ENCODE measurements at places on chromosomes 2 and 18.

DNA sequence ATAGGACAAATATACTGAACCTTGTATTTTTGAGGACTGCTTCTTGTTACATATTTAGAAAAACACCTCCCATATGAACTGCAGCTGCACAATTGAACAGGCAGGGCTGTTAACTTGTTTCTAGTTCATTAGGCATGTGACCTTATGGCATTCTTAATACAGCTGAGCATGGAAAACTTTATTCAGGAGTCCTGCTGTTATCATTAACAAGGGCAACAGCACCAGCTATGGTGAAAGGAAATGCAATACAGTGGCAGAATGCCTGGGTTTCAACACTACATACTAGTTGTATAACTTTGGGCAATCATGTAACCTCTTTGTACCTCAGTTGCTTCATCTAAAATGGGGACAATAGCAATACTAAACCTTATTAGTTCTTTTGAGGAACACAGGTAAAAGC, 71.8 kb downstream of the GDF7 start:
- no peak for DNase-seq

- no peak for DNase-seq
Observed at GRCh38 chr2:223736488-223736887, 100.9 kb downstream of the AP1S3 start.

GRCh38 chr18:845152-845819, 33.2 kb upstream of the YES1 start:
- peak; percentile 73 for DNase-seq

DNA sequence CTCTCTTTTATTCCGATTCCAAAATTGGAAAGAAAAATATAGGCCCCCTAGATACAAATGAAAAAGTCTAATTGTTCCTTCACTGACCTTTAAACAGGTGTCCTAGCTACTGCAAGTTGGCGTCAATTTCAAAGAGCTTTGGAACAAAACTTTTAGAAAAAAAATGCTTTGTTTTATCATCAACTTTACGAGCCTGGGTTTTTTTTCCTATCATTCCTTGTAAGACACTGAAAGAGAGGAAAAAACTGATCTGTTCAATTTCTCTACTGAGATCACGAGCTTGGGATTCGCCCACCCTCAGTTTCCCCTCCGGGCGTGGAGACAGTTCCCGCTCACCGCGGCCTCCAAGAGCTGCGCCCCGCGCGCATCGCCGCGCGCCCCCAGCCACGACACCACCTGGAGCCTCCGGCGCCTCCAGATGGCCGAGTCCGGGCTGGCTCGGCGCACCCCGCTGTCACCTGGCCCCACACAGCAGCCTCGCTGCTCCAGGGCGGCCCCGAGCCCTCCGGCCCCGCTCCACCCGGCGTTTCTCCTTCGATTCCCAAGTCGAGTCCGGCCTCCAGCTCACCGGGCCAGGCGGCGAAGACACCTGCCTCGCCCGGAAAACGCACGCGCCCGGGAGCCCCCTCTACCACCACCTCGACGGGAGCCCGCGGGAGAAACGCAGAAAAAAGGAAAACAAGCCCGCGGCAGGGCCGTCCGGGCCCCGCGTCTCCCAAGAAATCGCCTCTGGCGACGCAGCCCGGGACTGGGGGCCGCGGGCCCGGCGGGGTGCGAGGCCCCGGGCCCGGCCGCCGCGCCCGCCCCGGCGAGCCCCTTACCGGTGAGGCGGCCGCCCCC, 656 bp downstream of the TBC1D8 start:
- DNase-seq, result peak; percentile 40

GRCh38 chr2:31909661-31910060, 101.1 kb downstream of the MEMO1 start:
- no peak for DNase-seq

DNA sequence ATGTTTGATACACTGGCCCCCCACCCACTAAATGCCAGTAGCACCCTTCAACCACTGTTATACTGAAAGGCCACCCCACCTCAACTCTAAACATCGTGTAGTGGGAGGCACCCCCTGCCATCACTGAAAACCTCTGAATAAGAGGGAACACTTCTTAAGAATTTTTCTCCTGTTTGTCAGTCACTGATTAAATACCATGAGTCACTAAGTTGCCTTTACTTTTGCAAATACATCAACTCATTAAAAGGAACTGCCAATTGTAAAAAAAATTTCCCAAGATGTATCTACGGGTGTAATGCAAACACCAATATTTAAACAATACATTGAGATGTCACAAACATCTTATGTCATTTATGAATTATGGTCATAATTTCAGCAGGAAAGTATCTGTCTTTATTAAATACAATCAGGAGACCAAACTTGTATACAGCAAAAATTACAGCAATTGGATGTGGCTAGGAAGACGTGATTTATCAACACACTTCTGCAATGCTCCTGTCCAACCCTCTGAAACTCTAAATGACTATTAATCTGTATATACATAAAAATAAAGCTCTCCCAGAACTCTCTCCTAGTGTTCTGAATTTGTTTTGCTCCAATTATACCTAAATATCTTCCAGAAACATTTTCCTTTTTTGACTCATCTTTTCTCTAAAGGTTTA, 144.1 kb upstream of the STK17B start:
- DNase-seq, result peak; percentile 82

DNA sequence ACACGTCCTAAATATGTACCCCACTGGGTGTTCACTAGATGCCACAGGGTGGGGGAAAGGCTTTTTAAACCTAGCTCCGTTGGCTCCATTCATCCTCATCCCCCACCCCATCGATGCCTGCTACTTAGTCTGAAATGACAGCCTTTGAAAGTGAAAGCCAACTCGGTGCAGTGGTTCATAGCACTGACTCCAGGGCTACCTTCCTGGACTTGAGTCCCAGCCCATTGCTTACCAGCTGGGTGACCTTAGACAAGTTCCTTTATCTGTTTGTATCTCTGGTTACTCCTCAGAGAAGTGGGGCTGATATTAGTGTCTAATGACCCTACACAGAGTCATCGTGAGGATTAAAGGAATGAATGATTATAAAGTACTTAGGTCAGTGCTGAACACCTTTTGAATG, 24.4 kb downstream of the EHD3 start:
- DNase-seq, result no peak

DNA sequence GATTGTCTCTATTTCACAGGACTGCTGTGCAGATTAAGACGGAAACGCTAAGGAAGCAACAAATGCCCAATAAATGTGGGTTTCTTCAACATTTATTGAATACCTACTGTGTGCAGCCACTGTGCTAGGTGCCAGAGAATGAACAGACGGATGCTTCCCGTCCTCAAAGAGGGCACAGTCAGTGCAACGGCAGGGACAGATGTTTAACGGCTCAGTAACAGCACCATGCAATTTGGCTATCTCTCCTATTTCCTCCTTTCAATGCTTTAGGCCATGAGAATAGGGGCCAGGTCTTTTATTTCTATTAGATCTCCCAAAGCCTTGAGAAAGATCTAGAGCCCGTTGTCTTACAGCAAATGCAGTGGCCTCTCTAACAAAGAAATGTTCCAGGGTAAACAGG, 7.2 kb downstream of the EDAR start:
- DNase-seq, result no peak

GRCh38 chr2:231393149-231394131, 2.1 kb upstream of the B3GNT7 start:
- DNase-seq, result no peak

GRCh38 chr2:33051586-33052360, 105.0 kb downstream of the LTBP1 start:
- DNase-seq, result peak; percentile 85

DNA sequence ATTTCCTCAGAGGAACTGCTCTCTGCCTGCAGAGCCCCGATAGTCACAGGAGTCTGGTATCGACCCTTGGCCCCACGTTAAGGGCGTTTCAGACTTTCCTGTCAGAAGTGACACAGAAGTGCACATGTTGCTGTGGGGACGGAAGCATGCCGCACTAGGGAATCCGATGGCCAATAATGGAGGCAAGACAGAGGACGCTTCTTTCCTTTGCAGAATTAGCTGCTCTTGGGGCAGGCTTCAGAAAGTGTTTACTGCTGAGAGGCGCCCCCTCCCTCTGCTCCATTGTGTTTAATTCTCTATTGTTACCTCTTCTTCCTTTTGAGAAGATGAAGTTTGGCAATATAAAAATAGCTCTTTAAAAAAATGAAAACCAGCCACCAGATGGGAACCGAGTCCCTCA, 118.6 kb upstream of the EML6 start:
- DNase-seq, result no peak

- DNase-seq, result no peak
Observed at GRCh38 chr18:24930478-24930877, 421.5 kb downstream of the ZNF521 start.

GRCh38 chr2:105782123-105782522, 37.4 kb downstream of the NCK2 start:
- DNase-seq, result no peak

DNA sequence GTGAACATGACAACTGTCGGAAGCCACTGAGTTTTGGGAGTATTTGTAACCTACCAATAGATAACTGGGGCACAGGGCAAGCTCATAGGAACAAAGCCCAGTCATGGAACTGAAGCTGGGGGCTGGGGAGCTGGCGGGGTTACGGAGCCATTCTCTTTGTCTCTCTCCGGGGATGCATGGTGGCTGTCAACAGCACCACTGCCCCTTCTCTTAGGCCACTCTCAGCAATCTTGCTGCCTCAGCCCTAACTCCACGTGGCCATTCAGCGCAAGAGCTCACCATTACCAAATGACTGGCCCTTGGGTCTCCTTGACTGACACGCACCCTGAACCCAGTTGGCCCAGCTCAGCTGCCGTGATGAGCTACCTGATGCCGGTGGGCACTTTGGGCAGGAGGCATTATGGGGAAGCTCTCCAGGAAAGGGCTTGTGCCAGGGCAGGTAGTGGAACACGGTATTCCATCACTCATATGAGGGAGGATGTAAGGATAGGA, 33.6 kb upstream of the ODC1 start:
- no peak for DNase-seq

- DNase-seq, result no peak
Observed at GRCh38 chr2:62723253-62723652, 17.7 kb downstream of the EHBP1 start.

DNA sequence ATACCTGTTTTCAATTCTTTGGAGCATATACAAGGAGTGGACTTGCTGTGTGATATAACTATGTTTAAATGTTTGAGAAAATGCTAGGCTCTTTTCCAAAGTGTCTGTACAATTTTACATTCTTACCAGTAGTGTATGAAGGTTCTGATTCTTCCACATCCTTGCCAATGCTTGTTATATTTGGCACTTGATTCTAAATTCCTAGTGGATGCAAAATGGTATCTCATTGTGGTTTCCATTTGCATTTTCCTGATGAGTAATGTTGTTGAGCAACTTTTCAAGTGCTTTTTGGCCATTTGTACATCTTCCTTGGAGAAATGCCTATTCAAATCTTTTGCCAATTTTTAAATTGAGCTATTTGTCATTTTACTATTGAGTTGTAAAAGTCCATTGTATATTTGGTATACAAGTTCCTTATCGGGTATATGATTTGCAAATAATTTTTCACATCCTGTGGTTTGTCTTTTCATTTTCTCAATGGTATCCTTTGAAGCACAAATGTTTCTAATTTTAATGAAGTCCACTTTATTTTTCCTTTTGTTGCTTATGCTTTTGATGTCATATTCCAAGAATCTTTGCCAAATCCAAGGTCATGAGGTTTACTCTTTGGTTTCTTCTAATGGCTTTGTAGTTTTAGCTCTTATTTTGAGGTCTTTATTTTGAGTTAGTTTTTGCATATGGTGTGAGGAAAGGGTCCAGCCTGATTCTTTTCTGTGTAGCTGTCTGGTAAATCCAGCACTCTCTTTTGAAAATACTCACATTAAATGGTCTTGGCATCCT, 33.2 kb upstream of the CWC22 start:
- peak; percentile 85 for DNase-seq

- no peak for DNase-seq
Observed at GRCh38 chr18:40152859-40153258, 1802.2 kb upstream of the PIK3C3 start.

DNA sequence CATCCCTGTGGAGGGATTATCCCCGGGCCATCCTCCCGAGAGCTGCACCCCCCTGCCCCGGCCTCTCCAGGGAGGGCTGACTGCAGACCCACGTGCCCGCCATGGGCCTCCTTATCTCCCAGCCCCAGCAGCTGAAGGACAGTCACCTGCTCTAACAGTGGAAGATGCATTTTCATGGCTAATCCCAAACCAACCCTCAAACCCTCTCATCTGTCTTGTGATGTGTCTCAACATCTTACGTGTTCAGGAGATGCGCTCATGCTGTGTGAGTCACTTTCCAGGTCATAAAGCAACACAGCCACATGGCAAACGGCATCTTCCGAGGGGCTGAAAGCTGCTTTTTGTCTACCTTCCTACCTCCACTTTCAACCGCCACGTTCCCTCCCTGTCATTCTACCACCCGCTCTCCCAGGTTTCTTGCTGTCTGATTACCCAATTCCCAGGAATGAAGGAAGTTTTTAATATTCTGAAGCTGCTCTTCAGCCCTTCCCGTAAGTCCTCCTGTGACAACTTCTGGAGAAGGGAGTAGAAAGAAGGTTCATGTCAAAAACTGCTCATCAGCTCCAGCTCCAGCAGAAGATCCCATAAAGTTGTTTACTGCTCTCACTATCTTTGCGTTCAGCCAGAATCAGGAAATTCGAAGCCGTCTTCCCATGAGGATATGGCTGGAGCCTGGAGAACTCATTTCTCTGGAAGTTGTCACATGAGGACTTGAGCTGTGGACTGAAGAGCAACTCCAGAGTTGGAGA, 54.5 kb downstream of the MBP start:
- DNase-seq, result peak; percentile 86

DNA sequence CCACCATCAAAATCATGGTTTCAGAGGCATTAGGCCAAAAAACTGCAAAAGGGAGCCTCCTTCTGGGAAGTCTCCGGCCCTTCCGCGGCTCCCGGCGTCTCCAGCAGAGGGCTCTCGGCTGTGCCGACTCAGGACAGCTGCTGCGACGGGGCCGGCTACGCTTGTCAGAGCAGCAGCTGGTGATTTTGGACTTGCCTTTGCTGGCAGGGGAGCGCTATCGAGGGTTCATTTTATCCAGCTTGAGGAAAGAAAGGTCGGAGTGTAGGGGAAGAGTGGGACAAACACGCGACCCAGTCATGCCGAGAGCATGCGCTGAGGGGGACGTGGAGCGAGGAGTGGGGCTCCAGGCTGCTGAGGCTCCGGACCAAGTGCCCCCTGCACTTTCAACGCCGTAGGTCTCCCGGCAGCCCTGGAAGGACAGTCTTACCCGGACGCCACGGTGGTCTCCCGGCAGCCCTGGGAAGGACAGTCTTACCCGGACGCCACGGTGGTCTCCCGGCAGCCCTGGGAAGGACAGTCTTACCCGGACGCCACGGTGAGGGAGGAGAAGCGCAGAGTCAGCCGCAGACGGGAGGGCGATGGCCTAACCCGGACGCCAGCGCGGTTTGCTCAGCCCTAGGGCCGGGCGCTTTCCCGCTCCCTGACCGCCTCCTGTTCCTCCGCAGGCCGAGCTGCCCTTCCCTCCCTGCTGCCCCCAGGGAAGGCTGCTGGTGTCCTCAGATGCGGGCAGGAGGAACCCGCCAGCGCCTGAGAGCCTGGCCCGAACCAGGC, 21.7 kb downstream of the DDX18 start:
- DNase-seq, result peak; percentile 82

GRCh38 chr2:21599417-21599816, 475.6 kb downstream of the TDRD15 start:
- no peak for DNase-seq

Data from ELR (cell line).